Activated naive CD4-positive, alpha-beta T cell treated with anti-CD3 and anti-CD28 coated beads for 36 hours (primary cell): ENCODE measurements at places on chromosomes 7 and 10. TPM values are rescaled to one million over a fixed set of nuclear protein-coding genes. Genes with fewer than 3 reads are reported as not detected.
A peak's percentile ranks its signal among the peaks of the same experiment; 100 is the strongest.

DNA sequence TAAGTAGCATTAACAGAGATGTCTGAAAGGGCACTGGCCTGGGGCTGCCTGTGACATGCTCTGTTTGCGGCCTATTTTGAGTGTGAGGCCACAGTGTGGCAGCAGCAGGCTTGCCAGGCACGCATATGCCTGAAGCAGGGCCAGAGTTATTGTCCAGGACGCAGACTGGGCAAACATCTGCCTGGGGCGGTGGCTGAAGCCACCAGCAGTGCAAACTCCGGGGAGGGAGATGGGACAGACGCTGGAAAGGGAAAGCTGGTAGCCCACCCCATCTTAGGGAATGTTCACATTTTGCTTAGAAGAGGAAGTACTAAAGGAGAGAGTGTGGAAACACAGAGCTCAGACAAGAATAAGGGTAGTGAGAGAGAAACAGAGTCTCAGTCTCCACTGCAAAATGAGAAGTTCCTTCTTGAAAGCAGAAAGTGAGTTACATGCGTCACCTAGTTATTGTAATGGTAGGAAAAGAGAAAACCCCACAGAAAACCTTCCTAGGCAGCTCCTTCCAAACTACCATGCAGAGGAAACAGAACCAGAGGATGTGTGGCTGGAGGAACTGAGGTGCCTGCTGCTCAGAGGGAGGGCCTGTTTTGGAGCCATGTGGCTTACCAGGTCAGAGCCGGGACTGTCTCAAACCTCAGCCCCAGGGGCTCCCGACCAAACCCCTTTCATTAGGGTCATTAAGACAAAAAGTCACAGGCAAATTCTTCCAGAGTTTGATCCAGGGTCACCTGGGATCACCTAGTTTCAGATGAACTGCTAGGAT lies 14.5 kb downstream of the AKR1B1 start:
- no peak for DNase-seq

- DNase-seq, result no peak
These were observed 3.6 kb upstream of the ABCB1 start for GRCh38 chr7:87604264-87604663.

DNA sequence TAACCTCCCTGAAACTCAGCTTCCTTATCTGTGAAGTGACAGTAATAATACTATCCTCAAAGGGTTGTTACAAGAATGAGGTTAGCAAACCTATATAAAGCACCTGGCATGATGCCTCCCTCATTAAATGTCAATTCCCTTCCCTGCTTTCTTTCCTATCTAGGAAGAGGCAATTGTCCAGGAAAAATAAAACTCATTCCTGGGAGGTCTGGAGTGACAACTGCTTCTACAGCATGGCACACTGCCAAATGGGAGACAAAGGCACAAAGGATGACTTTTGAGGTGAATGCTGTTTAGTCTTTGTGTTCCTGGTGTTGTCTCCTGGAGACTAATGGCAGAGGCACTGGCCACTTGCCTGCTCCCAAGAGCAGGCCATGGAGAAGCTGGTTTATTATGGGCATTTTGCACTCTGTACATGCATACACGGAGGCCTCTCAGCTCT lies 32.2 kb upstream of the PDE1C start:
- no peak for DNase-seq

- no peak for DNase-seq
These were observed 129.4 kb downstream of the ARHGAP12 start for GRCh38 chr10:31799181-31799580.

DNA sequence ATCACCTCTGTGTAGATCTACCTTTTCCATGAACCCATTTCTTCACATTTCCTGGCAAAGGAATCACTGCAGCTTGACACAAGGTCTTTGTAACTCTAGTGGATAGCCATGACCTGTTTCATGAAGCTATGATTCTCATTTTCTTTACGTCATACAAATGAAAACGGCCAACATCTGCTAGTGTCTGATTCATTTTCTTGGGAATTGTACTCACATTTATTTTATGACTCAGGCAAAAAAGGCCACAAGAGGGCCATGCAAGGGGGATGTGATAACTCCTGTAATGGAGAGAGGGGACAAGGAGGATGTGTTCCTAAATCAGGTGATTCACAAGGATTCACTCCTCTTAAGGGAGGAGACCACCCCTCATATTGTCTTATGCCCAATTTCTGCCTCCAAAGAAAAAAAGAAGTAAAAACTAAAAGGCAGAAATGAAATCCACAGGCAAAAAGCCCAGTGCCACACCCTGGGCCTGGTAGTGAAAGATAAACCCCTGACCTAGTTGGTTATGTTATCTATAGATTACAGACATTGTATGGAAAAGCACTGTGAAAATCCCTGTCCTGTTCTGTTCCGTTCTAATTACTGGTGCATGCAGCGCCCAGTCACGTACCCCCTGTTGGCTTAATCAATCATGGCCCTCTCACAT lies 249.9 kb downstream of the IPMK start:
- no peak for DNase-seq

PIP gene
- total RNA-seq, result not detected

GRCh38 chr7:115106316-115106715 lies 184.4 kb downstream of the MDFIC start:
- DNase-seq, result no peak

GRCh38 chr7:134287916-134288659 lies 28.6 kb downstream of the SLC35B4 start:
- DNase-seq, result no peak

GDF2 gene
- not detected for total RNA-seq

DNA sequence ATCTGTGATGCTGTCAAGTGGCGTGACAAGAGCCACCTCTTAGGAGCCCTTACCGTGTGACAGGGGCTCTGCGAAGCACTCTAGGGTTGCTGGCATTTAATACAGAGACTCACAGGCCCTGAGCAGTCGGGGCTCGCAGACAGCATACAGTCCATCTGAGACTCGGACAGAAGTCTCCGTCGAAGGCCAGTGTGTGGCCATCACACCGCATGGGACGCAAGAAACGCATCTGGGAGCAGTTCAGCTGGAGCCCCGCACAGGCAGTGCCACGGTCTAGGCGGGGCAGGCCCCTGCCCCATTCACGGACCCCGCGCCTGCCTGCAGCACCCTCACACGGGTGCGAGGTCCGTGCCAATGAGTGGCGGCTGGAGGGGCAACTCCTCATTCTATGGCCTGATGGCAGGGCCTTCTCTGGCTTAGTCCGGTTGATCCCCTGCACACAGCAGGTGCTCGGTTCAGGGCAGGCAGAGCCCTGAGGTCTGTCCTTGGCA lies 33.6 kb downstream of the IQCE start:
- DNase-seq, result no peak

DNA sequence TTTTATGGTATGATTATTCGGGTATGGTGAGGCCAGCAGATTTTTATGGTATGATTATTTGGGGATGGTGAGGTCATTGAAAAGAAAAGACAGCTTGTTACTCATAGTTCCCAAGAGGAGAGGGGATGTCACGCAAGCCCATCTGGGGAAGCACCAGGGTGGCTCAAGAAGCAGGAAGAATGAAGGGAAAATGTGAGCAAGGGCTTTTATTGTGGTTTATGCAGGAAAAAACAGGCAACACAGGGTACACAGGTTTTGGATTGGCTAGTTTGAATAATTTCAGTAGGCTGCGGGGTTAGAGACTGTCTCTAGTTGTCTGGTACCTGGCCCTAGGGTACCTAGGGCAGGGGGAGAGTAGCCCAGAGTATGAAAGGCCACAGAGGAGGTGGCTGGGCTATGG lies 26.8 kb upstream of the DGKI start:
- peak; percentile 41 for DNase-seq

DNA sequence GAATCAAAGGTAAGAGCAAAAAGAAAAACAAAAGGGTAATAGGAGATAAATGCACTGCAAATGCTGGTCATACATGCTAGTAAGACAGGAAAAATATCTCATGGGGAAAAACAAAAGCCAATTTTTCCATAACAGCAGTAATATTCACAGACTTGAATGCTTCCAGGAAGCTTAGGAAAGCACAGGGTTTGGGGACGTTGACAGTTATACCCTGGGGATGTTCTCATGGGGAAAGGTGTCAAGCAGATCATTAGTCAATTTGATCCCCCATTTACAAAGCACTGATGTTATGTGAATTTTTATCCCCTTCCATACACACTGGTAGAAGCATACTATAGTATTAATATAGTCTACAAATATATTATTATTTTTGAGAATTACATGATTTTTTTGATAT lies 232.7 kb downstream of the SORCS1 start:
- DNase-seq, result no peak

ACTL6B gene
- total RNA-seq, result not detected

GRCh38 chr7:115007751-115008150 lies 85.9 kb downstream of the MDFIC start:
- DNase-seq, result no peak

LIPM gene
- total RNA-seq, result not detected

DNA sequence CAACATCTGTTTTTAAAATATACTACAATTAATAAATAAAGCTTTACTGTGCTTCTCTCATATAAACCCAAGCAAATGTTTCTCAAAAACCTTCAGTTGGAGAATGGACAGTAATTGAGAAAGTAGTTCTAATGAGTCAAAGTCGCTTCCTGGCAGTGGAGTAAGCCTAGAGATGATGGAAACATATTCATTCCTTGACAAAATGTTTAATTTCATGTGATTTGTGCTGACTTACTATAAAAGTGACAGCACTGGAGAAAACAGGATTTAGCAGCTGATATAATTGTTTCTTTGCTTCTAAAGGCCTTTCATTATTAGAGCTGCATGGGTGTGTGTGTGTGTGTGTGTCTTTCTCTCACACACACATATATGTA lies 9.0 kb downstream of the ELMO1 start:
- DNase-seq, result peak; percentile 59

HDAC9 gene
- not detected for total RNA-seq

SPDYE6 gene
- not detected for total RNA-seq

DNA sequence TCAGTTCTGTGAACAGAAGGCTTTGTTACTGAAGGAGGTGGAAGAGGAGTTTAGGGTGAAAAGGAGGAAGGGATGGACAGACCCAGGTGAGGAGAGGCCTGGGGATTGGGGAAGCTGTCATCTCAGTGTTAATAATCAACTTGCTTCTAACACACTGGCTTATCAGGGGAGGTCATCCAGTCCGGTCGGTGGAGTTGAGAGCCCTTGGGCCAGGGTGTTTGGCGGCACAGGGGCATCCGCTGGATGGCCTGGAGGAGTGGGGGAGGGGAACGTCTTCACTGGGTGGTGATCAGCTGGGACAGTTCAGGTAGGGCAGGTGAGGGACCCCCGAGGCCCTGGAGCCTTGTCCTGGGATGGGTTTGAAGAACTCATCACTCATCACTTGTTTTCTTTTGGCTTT lies 33.9 kb downstream of the SHH start:
- DNase-seq, result no peak

- DNase-seq, result no peak
These were observed 83.3 kb downstream of the RNLS start for GRCh38 chr10:88499569-88500470.

GRCh38 chr7:69564454-69565417 lies 33.5 kb upstream of the AUTS2 start:
- no peak for DNase-seq

WNT8B gene
- 0.91 TPM for total RNA-seq

- no peak for DNase-seq
These were observed 43.0 kb downstream of the ANK3 start for GRCh38 chr10:60346661-60347060.

DNA sequence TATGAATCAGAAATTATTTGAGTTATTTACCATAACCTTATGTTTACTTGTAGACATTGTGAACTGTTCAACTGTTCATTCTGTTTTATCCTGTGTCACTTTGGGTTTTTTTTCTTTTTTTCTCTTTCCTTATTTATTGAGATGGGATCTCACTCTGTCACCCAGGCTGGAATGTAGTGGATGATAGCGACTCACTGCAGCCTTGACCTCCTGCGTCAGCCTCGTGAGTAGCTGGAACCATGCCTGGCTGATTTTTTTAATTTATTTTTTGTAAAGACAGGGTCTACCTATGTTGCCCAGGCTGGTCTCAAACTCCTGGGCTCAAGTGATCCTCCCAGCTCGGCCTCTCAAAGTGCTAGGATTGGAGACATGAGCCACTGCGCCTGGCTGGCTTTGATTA lies 97.1 kb downstream of the CSTF2T start:
- DNase-seq, result no peak

GRCh38 chr7:21944616-21945453 lies 864 bp downstream of the CDCA7L start:
- peak; percentile 67 for DNase-seq

TMEM196 gene
- total RNA-seq, result not detected

GRCh38 chr10:117532451-117533107 lies 10.0 kb upstream of the EMX2 start:
- no peak for DNase-seq

GRCh38 chr7:23654508-23654907 lies 25.5 kb upstream of the FAM221A start:
- no peak for DNase-seq

ZNF487 gene
- 2.7 TPM for total RNA-seq

DNA sequence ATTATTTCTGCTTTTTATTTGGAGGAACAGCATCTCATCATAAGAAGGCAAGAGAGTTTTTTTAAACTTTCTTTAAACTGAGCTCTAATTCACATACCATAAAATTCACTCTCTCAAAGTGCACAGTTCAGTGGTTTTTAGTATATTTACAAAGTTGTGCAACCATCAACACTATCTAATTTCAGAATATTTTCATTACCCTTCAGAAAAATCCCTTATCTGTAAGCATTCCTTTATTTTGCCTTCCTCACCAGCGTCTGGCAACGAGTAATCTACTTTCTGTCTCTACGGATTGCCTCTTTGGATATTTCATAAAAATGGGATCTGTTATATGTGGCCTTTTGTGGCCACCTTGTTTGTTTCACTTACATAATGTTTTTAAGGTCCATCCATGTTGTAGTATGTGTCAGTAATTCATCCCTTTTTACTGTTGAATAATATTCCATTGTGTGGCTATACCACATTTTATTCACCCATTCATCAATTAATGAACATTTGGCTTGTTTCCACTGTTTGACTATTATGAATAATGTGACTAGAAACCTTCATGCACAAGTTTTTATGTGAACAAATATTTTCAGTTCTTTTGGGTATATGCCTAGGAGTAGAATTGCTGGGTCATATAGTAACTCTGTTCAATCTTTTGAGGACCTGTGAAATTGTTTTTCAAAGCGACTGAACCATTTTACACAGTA lies 181.5 kb downstream of the TRIL start:
- DNase-seq, result no peak

- no peak for DNase-seq
These were observed 60.0 kb downstream of the MLLT10 start for GRCh38 chr10:21593986-21594385.

DNA sequence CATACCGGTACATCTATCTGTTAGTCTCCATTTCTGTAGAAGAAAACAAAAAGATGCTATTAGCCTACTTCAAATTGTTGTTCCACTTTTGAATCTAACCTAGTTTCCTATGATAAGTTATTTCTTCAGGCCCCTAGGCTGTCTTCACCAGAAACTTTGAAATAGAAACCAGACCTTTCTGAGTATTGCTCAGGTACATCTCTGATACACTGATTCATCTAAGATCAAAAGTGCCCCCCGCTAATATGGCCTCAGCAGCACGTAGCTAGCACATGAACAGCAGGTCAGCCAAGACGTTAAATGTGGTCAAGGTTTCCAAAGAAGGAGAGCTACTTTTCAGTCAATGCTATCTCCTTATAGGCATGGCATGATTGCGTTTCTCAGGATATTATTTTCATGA lies 23.6 kb downstream of the CTAGE6 start:
- DNase-seq, result no peak

- no peak for DNase-seq
These were observed 40.4 kb upstream of the ABCB5 start for GRCh38 chr7:20574784-20575720.
